ENCODE measurements at places on chromosomes 1 and 21.

- DNase-seq: no peak
Measured at GRCh38 chr1:193144361-193144938, 22.6 kb downstream of the CDC73 start.

- no peak for DNase-seq
Measured at GRCh38 chr1:115958866-115959265, 17.4 kb upstream of the SLC22A15 start.

- DNase-seq: no peak
Measured at GRCh38 chr1:29635501-29636263, 399.4 kb downstream of the PTPRU start.

- peak; percentile 60 for DNase-seq
Measured at GRCh38 chr21:38819719-38820159, 14.0 kb downstream of the ETS2 start.
